Renal pelvis (tissue), 12 donors: ENCODE measurements at places on chromosomes 7 and 10. TPM values are rescaled to one million over a fixed set of nuclear protein-coding genes. Genes with fewer than 3 reads are reported as not detected.
A peak's percentile ranks its signal among the peaks of the same experiment; 100 is the strongest.

DNA sequence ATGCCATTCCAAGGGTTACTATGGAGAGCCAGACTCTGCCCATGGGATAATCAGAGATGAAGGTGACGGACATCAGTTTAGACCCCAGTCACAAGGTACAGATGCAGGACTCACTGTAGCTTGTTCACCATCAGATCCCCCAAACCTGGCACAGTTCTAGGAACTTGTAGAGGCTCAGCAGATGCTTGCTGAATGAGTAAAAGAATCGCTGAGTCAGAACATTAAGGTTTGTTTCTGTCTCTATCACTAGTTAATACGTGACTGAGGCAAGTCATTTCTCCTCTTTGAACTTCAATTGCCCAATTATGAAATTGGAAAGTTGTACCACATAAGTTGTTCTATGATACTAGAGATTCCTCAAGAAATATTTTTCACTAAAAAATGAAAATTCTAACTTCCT, 65.1 kb downstream of the PPP1R3C start:
- DNase-seq: no peak

DNA sequence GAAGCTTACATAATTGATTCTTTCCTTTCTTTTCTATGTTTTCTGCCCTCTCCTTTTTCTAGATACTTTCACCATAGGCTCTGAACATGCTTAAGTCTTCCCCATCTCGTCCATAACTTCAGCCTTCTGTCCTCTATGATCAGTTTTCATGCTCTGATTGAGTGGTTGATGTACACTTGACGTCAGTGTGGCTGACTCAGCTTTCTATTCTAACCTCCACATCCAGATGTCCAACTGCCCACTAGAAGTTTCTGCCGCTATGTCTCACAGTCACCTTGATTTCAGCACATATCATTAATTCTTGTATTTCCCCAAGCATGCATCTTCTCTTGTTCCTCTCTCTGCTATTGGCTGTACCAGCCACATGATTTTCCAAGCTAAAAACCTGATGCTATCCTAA, 15.0 kb downstream of the CDK14 start:
- DNase-seq: no peak

DNA sequence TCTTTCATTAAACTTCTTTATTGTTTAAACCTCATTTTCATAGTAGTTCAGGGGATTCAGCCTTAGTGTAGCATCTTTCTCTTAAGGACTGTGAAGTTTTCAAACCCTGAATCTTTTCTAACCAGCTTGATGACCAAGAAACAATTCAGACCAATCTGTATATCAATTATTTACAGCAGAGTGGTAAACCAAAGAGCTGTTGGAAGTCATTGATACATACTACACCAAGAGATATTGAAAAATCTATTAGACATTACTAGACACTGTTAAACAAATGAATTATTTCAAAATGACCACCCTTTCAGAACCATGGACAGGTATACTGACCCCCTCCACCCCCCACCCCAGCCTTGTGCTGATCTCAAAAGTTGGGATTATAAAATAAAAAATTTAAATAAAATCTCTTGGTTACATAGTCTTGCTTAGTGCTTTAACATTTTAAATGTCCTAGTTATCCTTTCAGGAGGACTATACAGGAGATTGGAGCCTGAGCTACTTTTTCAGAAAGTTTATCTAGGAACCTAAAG, 143.9 kb upstream of the LSM8 start:
- no peak for DNase-seq

GRCh38 chr10:122471531-122472177, 10.3 kb downstream of the HTRA1 start:
- DNase-seq: no peak

DNA sequence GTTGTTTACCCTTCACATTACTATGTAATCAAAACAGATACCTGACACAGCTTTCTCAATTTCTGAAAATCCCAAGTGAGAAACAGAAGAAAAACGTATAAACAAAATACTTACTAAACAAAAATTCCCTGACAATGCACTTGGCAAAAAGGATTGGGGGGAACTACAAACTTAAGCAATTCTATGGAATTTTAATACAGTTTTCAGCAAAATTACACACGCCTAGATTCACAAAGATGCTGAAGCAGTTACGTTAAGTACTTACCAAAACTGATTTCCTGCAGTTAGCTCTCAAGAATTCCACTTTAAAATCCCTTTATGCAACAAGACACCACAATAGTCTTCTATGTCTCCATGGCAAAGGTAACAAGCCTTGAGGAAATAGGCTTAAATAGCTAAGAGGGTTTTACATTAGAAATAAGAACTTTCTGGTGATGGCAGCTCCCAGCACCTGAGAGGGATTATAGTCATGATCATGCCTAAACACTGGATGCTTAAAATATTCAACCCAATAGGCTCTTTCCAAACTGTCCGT, 10.8 kb downstream of the TOMM7 start:
- peak; percentile 8 for DNase-seq

- DNase-seq: peak; percentile 84
Observed at GRCh38 chr10:81873932-81874816, 820 bp upstream of the NRG3 start.

GRCh38 chr10:114697061-114697598, 39.1 kb upstream of the ABLIM1 start:
- no peak for DNase-seq

DNA sequence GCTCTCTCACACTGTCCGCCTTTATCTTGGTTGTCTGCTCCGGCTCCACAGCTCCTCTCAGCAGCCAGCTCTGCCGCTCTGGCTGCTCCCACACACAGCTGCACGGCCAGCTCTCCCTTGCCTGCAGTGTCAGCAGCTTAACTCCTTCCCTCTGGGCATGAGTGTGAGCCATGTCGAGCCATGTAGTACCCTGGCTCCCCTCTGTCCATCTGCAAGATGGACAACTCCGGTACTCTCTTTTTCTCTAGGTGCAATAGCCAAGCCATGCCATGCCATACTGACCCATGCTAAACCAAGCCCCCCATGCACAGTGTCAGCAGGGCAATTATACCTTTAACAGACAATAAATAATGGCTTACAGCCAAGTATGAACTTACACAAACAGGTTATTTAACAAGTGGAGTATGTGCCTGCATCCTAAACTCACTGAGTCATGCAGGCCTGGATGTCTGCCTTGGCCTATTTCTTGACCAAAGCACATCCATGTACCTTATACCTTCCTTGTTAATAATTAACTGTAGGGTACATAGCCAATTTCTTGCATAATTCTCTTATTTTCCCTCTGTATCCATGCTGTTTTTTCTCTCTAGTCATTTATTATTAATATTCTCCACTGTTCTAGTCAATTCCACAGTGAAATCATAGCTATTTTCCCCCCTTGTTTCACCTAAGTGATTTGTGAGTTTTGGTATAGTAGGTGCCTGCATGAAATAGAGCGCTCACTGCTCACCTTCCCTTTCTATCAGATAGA, 170.9 kb downstream of the CDK14 start:
- DNase-seq: peak; percentile 64

DNA sequence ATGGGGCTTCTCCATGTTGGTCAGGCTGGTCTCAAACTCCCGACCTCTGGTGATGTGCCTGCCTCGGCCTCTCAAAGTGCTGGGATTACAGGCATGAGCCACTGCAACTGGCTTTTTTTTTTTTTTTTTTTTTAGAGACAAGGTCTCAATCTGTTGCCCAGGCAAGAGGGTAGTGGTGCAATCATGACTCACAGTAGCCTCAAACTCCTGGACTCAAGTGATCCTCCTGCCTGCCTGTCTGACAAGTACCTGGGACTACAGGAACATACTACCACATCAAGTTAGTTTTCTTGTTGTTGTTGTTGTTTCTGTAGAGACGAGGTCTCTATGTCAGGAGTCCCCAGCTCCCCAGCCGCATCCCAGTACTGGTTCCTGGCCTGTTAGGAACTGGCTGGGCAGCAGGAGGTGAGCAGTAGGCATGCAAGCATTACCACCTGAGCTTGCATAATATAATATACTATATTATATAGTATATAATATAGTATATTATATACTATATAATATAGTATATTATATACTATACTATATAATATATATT, 55.7 kb downstream of the TPK1 start:
- no peak for DNase-seq

- DNase-seq: peak; percentile 61
Observed at GRCh38 chr10:124539935-124540641, 78.5 kb downstream of the LHPP start.

- peak; percentile 62 for DNase-seq
Observed at GRCh38 chr10:16933783-16934182, 116.6 kb upstream of the RSU1 start.

- DNase-seq: no peak
Observed at GRCh38 chr10:124125305-124126116, 32.1 kb upstream of the CHST15 start.

DNA sequence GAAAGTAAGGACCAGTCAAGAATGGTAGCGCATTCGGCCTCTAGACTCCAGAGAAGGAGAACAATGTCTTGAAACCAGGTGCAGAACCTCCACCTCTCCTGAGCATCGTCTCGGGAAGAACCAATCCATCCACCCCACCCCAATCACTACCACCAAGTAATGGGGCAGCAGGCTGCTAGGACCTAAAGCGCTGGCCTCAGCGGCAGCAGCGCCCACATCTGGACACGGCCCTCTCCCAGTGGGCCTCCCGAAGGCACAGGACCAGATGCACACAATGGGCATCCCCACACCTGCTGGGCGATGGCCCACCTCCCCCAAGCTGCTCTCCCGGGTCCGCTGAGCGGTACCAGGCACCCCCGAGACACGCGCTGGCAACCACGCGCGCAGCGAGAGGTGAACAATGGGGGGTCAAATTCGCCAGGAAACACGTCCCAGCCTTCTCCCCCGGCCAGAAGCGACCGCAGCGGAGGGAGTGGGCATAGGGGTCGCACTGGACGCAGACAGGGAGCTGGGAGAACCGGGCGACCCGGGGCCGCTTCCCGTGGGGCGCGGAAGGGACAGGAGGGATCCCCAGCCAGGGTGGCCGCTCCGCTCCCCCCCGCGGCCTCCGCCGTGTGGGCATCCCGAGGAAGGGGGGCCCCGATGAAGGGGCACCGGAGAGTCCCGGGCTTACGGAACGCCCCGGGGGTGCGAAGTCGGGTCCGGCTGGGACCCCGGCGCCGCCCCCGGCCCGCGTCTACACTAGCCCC, 506 bp downstream of the CTTNBP2 start:
- DNase-seq: peak; percentile 29

DNA sequence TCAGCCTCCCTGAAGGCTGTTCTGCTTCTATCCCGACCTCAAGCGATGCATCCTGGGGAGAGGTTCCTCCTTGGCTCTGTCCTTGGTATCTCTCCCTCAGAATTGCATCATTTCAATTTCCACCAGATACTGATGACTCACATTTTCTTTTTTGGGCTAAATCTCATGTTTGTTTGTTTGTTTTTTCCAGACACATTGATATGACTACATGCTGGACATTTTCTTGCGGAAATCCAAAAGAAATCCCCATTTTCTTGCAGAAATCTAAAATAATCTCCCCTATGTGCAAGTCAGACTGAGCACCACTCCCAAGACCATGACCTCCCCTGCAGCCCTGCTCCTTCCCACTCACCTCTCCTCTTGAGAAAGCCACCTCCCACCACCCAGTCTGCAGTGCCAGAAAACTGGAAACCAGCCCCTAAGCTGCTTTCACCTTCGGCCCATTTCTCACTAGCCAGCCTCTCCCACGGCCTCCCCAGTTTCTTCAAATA, 260.2 kb upstream of the PRKCQ start:
- DNase-seq: no peak

- peak; percentile 4 for DNase-seq
Observed at GRCh38 chr7:47100817-47101435, 481.0 kb downstream of the TNS3 start.

GRCh38 chr7:83593921-83594475, 54.9 kb downstream of the SEMA3E start:
- DNase-seq: no peak

- DNase-seq: no peak
Observed at GRCh38 chr10:119493155-119493554, 49.4 kb downstream of the RGS10 start.

GRCh38 chr7:5041047-5041446, 4.6 kb upstream of the RBAK start:
- no peak for DNase-seq

GRCh38 chr7:115099906-115100305, 178.0 kb downstream of the MDFIC start:
- DNase-seq: no peak

GRCh38 chr10:83023662-83024061, 1115.6 kb upstream of the GHITM start:
- peak; percentile 15 for DNase-seq

GRCh38 chr10:97943294-97943693, 87.1 kb downstream of the CRTAC1 start:
- DNase-seq: no peak

DNA sequence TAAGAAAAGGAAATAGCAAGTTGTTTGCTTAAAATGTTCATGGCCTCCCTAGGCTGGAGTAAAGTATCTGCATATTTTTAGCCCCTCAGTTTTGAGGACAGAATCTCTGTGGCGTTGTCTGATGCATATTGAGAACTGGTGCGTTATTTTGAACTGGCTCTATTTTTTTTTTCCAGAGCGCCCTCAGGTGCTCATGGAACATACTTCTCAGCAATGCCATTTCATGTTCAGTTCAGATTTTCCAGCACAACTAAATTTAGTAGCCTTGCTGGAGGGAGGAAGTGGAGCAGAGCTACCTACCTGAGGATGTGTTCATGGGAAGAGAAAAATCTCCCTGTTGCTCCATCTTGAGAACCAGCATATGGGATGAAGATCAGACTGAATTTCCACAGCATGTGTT, 870.5 kb downstream of the LRMDA start:
- DNase-seq: no peak

DNA sequence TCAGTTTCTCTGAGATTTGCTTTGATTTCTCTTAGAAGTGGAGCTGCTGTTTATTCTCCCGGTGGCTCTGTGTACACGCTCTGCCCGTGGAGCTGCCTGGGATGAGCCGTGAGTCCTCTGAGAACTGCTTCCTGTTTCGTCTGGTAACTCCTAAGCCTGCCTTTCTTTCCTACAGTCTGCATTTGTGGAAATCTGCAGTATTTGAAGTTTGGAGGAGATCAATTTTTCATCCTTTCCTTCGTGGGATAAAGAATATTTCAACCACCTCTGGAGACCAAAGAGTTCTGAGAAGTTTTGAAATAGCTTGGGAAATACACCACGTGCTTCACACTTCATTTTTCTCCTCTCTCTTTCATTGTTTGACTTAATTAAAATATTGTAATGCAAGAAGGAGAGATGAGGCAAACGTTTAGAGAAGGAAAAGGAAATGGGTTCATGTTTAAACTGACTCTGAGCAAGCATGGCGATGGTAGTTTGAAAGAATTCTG, 311.9 kb downstream of the LRMDA start:
- no peak for DNase-seq

- DNase-seq: no peak
Observed at GRCh38 chr10:86098187-86098881, 268.3 kb downstream of the GRID1 start.

The SPDYE2B gene
- polyA plus RNA-seq: 3.3 TPM

The TRAPPC14 gene
- polyA plus RNA-seq: 27.1 TPM

The PRSS2 gene
- not detected for polyA plus RNA-seq

The SNCG gene
- polyA plus RNA-seq: 16.8 TPM

The SORCS1 gene
- 17.5 TPM for polyA plus RNA-seq

The NPSR1 gene
- not detected for polyA plus RNA-seq

The ZNF365 gene
- 0.37 TPM for polyA plus RNA-seq

The TDRD1 gene
- polyA plus RNA-seq: not detected

The LRMDA gene
- polyA plus RNA-seq: 16.3 TPM

The MUC12 gene
- 0.38 TPM for polyA plus RNA-seq

The LRGUK gene
- 1.3 TPM for polyA plus RNA-seq
